ENCODE measurements at places on chromosomes 5 and 9. TPM values are rescaled to one million over a fixed set of nuclear protein-coding genes. Genes with fewer than 3 reads are reported as not detected.

DNA sequence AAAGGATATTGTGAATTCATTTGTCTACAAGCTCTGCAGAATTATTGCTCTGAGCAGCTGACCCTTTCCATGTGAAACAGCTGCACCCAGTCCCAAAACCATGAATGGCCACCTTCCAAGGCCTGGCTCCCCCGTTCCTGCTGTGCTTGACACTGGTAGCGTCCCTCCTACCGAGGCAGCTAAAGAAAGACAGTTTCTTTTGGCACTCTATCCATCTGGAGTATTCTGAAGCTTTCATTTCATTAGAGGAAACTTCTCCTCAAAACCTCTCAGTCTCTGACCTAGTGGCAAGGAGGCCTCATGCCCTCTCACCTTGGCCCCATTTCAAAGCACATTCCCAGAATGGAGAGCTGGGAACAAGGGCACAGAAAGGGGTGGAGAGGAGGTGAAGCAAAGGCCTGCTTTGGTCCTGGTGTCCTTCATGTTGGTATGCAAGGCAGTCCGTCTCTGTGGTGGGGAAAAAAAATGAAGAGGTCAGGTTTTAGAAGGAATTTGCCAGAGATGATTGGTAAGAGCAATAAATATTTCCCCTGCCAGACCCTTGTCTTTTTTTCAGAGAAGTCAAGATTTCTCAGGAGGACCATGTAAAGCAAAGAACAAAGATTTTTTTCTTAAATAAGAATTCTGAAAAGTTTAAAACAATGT lies 232.0 kb downstream of the RFK start:
- no peak for DNase-seq

GRCh38 chr5:36089989-36090388 lies 23.3 kb upstream of the UGT3A2 start:
- DNase-seq = peak; percentile 29

- no peak for DNase-seq
Measured at GRCh38 chr5:2727550-2727949, 23.9 kb downstream of the IRX2 start.

MLANA gene
- total RNA-seq = not detected

- DNase-seq = no peak
Measured at GRCh38 chr9:92098638-92099037, 16.6 kb downstream of the SPTLC1 start.

LHX3 gene
- not detected for total RNA-seq

ZMAT2 gene
- 62.2 TPM for total RNA-seq

GRCh38 chr9:31210978-31211570 lies 1173.4 kb upstream of the ACO1 start:
- DNase-seq = peak; percentile 10

PCDHGB2 gene
- 2.1 TPM for total RNA-seq

DDX4 gene
- total RNA-seq = 0.09 TPM

DNA sequence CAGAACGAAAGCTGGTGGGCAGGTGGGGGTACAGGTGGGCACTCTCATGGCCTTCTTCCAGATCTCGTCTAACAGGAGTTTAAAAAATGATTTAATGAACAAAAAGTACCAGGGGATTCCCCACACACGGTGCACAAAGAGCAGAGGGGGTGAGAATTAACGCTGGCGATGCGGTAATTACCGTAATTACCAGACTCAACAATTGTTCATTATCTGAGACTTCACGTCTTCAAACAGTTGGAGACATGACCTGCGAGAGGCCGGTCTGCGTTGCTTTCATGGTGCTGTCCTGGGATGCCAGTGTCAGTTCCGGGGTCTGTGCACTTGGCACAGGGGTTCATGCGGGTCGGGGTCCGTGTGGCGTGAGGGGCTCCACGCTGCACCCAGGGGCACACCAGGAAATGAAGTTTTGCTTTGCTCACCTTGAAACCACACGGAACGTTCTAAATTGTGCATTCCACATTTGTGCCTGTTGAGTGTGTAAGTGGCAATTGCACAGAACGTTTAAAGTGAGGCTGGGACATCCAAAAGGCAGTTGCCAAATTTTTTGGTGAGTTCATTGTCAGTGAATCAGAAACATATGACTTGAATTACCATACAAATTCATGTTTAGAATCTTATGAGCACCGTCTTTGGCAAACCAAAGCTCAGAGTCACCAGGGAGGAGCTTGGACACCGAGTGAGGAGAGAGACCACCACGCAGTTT lies 256.4 kb upstream of the IRX1 start:
- no peak for DNase-seq

DNA sequence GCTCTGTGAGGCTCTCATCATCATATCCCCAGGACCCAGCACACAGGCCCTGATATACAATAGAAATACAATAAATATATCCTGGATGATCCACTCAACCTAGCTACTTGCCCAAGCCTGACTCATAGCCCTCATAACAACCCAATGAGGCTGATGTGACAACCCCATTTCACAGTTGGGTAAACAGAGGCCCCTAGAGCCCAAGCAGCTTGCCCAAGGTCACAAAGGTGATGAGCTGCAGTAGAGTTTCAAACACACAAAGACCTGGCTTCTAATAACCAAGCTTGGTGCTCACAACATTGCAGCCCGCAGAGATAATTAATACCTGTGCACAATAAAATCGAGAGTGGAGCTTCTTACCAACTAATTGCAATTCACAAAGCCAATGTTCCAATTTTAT lies 3.2 kb upstream of the AKNA start:
- DNase-seq = no peak

All from neural progenitor cell (in vitro differentiated cells).